GM12892 (cell line): ENCODE measurements at places on chromosomes 7 and 10.

GRCh38 chr7:123338688-123339087, 138.9 kb upstream of the SLC13A1 start:
- no peak for DNase-seq

DNA sequence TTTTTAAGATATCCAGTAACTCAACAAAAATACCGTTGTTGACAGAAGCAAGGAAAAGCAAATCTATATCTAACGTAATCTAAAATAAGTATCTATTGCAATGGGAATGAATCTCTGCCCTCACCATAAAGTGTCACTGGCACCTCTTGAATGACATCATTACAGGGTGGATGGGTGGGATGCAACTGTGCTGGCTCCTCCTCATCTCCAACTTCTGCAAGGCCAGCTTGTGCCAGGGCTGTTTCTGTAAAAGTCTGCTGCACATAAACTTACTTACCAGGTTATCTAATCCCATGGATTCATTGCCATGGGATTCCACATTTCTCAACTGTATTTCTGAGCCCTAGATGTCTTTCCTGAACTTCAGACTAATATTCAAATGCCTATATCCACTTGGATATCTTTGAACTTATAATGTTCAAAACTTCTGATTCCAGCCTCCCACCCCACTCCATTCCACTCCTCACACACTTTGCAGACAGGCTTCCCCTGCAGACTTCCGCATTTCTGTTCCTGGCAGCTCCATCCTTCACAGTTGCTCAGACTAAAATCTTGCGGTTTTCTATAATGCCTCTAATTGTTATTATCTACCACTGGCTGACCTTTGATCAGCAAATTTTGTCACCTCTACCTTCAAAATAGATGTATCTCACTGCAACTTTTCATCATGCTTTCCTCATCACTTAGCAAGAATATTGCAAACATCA, 10.7 kb downstream of the FGL2 start:
- DNase-seq = no peak

DNA sequence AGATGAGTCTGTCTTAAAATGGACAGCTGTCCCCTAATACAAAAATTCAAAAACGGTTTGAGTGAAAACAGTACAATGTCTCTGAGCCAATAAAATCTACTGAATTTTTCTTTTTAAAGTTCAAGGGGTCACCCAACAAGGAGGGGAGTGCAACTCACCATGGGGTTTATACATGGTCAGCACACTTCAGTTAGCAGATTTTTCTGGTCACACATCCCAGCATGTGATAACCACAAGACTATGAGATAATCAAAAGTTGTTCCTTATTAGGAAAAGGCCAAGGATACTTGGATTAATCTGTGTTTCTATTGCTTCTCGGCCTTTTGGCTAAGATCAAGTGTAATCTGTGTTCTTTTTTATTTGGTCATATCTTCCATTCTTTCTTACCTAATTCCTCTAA, 31.6 kb downstream of the ABCB5 start:
- DNase-seq = no peak

- DNase-seq = no peak
Measured at GRCh38 chr7:103538964-103539709, 93.1 kb upstream of the SLC26A5 start.

- DNase-seq = no peak
Measured at GRCh38 chr7:106775552-106775936, 89.5 kb upstream of the PIK3CG start.

GRCh38 chr10:113326160-113327111, 226.4 kb upstream of the HABP2 start:
- peak; percentile 13 for DNase-seq

DNA sequence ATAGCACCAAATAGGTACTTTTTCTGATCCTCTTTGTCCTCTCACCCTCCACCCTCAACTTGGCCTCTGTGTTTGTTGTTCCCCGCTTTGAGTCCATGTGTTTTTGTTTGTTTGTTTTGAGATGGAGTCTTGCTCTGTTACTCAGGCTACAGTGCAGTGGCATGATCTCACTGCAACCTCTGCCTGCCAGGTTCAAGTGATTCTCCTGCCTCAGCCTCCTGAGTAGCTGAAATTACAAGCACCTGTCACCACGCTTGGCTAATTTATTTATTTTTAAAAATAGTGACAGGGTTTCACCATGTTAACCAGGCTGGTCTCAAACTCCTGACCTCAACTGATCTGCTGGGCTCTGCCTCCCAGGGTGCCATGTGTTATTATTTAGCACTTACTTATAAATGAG, 5.3 kb downstream of the ZNF273 start:
- no peak for DNase-seq

- DNase-seq = no peak
Measured at GRCh38 chr7:100567031-100567730, 6.5 kb downstream of the SAP25 start.
